Posterior vena cava (tissue), 2 donors: ENCODE measurements at places on chromosomes 11 and 22.
A peak's percentile ranks its signal among the peaks of the same experiment; 100 is the strongest.

DNA sequence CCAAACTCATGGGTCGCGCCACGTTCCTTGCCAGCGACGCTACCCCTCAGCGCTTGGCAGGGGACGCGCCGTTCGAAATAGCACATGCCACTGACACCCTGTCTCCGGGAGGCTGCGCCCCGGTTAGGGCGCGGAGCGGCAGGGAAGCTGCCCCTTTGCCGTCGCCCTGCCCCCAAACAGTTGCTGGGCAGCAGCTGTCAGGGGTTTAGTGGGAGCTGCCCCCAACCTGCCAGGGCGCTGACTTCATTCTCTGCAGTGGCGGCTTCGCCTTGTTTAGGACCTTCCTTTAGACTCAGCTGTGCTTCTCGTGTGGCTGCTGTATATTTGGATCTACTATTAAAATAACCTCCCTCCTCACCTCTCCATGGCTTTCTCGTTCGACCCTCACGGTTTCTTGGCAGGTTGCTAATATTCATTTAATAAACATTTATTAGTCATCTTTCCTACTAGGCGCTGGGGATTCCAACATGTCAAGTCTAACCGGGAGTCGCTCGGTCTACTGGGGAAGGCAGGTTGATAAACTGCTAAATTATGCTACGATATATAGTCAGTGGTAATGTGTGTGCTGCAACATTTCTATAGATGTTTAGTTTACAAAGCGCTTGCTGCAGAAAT is 782 bp downstream of the TMEM109 start:
- DNase-seq = peak; percentile 86

GRCh38 chr11:92225125-92225567 is 528 bp downstream of the FAT3 start:
- peak; percentile 73 for DNase-seq

DNA sequence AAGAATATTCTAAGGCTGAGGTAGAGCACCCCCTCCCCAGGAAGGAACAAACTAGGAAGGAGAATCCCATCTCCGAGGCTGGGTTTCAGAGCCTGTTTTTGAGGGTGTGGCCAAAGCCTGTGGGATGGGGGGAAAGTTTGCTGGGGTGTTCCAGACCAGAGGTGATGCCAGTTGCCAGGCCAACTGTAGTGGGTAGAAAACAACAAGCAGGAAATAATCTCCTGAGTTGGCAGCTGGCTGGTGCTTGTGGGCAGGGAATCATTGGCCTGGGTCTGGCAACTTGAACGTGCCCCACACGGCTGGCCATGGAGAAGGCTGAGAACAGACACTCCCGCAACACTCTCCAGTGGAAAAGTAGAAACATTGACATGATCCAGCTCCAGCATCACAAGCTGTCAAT is 385.6 kb downstream of the ETS1 start:
- DNase-seq = no peak

DNA sequence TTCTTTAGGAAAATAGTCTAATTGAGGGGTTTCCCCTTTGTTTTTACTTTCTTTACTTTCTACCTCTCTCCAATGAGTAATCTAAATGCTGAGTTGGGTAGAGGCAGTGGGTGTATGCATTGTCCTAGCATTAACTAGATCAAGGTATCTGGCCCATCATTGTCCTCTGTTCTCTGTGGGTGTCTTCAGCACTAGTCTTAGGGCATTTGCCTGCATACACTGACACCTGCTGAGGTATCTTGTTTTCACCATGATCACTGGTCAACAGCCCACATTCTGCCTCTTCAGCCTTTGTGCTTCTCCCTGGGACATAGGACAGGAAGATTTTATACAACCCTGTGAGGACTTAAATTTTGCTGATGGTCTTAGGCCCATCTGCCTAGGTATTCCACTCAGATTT is 371.1 kb downstream of the RAB38 start:
- no peak for DNase-seq

- DNase-seq = no peak
Observed at GRCh38 chr11:73538381-73538872, 59.5 kb downstream of the FAM168A start.

DNA sequence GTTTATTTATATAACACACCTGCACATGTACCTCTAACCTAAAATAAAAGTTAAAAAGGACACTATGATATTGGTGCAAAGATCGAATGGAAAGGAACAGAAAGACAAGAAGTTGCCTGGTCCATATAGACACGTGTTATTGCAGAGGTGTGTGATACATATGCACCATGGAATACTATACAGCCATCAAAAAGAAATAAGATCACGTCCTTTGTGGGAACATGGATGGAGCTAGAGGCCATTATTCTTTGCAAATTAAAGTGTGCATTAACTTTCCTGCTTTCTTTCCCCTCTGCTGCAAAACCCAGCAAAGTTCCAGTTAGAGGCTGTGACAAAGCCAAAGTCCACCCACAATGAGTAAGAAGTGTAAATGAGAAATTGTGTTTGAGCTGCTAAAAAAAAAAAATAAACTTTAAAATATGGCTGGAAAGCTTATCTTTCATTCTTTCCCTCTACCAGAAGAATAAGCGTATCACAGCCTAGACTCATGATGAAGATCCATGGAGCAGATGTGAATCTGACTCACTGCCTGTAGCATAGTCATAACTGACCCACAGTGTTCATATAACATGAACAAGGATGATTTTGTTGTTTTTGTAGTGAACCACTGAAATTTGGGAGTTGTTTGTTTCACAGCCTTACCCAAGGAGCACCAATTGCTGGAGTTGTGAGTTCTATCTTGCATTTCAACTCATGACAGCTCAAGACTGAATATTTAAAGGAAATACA is 9.6 kb downstream of the OR52K1 start:
- DNase-seq = no peak

GRCh38 chr11:6351782-6352382 is 31.6 kb upstream of the CAVIN3 start:
- DNase-seq = no peak

DNA sequence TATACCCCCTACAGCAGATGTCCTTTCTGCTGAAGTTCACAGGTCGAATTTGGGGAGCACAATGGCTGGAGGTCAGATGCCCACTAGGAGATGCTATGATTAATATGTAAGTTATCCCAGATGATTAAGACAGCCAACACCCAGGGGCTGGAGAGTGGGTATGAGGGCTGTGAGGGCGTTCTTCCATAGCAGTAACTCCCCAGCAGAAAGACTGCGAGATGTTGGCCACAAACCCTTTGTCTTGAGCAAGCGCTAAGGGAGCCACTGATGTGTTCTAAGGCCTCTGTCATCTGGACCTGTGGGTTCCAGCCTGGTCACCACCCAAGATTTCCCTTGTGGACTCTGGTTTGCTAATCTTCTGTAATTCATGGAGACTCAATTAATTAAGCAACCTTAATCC is 77.6 kb downstream of the BMAL1 start:
- no peak for DNase-seq

GRCh38 chr11:111986589-111986988 is 38.6 kb upstream of the DLAT start:
- no peak for DNase-seq

DNA sequence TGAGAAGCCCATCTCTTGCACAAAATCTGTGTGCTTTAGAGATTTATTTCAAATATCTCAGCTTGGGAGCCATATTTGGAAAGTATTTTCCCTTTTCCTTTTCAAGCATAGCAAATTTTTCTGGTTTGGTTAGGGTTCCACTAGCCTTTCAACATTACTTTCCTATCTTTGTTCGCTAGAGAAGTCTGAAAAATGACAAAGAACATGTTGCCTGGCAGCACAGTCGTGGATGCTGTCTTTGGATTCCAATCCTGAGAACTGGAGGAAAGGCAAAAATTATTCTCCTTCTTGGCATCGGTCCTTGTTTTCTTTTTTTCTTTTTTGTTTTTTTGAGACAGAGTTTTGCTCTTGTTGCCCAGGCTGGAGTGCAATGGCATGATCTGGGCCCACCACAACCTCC is 6.9 kb upstream of the MTCH2 start:
- no peak for DNase-seq

GRCh38 chr11:86741839-86742805 is 58.2 kb upstream of the PRSS23 start:
- no peak for DNase-seq

DNA sequence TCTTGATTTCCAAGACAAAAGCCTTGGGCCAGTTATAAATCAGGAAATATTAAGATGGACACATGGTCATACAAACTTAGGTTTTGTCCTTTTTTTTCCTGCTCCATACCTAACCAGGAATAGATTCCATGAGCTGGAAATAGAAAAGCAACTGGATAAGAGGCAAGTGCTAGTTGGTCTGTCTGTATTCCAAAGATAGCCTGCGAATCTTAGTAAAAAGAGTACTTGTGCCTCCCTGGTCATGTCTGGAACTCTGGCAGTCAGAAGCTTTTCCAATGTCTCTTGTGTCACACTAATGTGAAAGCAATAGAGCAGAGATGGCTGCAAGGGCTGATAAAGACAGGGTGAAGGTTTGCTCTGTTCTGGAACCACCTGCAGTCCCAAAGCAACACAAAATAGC is 590.2 kb upstream of the ANO5 start:
- DNase-seq = no peak

GRCh38 chr22:38313384-38313955 is 3.8 kb downstream of the CSNK1E start:
- peak; percentile 90 for DNase-seq

GRCh38 chr22:28435140-28435768 is 244.4 kb downstream of the TTC28 start:
- no peak for DNase-seq

GRCh38 chr11:130388607-130389205 is 39.7 kb downstream of the ADAMTS8 start:
- peak; percentile 3 for DNase-seq

- peak; percentile 88 for DNase-seq
Observed at GRCh38 chr11:125165111-125165842, 726 bp downstream of the PKNOX2 start.

GRCh38 chr22:27541836-27542235 is 259.7 kb downstream of the MN1 start:
- no peak for DNase-seq

GRCh38 chr22:32407936-32408335 is 4.1 kb downstream of the RTCB start:
- DNase-seq = no peak

DNA sequence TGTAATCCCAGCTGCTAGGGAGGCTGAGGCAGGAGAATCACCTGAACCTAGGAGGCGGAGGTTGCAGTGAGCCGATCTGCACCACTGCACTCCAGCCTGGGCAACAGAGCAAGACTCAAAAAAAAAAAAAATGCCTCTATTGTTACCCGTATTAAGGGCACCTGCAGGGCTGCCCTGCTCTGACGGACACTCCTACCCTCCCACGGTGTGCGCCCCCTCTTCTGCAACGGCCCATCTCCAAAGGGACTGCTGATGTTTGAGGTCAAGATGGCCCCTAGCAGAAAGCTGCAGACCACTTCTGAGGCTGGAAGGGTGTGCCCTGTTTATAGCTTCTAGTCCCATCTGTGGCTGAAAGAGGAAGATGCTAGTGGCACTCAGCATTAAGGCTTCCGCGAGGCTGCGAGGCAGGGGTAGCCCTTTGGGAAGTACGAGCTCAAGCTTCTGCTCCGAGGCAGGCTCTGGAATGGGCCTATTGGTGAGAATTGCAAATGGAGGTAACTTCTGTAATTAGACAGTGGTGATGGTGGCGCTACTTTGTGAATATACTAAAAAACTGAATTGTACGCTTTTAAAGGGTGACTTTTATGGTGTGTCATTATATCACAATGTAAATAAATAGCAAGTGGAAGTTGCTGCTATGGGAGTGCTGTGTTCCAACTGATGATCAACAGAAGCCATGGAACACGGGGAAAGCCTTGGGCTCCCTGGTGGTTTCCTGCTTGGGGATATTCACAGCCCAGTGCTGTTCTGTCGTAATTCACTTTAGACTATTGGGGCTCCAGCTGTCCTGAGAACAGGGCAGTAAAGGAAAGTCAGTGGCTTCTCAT is 24.3 kb downstream of the ARFGAP2 start:
- DNase-seq = peak; percentile 38

DNA sequence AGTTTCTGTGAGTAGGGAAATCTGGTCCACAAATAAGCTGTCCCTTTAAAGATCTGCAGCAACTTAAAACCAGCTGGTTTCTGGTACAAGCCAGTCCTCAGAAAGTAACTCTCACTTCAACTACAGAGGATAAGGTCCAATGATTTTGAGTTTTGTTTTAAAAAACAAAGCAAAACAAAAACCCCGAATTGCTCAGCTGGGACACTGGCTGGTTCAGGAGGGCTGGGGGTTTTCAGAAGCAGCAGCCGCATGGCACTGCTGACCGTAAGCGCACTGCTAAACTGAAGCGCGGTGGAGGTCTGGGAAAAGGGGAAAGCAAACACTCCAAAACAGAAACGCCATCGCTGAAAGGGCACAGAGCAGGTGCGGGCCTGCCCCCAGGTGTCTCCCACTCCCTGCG is 59.7 kb downstream of the MICAL3 start:
- no peak for DNase-seq

- peak; percentile 51 for DNase-seq
Observed at GRCh38 chr11:72577271-72577721, 96.9 kb downstream of the PDE2A start.

GRCh38 chr22:28829358-28830181 is 29.2 kb upstream of the XBP1 start:
- peak; percentile 92 for DNase-seq

- DNase-seq = no peak
Observed at GRCh38 chr11:34855021-34855753, 61.0 kb downstream of the APIP start.

- no peak for DNase-seq
Observed at GRCh38 chr11:29623144-29623722, 393.6 kb downstream of the KCNA4 start.

DNA sequence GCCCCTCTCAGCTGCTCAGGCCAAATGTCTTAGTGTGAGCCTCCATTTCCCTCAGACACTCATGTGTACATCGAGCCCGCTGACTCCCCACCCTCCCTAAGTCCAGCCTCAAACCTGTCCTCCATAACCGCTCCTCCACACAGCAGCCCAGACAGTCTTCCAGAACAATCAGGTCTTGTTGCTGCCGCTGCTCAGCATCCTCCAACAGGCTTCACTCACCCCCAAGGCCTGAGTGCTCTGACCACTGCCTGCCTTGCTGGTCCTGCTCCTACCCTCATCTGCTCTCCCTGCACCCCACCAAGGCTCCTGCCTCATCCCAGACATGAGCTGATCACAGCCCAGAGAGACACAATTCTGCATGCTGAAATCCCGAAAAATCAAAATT is 17.1 kb downstream of the PSMD13 start:
- no peak for DNase-seq

DNA sequence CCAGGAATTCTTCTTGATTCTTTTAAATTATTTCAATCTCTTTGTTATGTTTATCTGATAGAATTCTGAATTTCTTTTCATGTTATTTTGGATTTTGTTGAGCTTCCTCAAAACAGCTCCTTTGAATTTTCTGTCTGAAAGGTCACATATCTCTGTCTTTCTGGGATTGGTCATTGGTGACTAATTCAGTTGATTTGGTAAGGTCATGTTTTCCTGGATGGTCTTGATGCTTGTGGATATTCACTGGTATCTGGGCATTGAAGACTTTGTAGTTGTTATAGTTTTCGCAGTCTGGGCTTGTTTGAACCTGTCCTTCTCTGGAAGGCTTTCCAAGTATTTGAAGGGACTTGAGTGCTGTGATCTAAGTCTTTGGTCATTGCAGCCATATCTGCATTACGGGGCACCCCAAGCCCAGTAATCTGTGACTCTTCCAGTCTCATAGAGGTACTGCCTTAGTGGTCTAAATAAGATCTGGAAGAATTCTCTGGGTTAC is 18.9 kb upstream of the INSC start:
- DNase-seq = no peak
